Stimulated activated naive CD4-positive, alpha-beta T cell (primary cell): ENCODE measurements at places on chromosomes 7 and 10.

DNA sequence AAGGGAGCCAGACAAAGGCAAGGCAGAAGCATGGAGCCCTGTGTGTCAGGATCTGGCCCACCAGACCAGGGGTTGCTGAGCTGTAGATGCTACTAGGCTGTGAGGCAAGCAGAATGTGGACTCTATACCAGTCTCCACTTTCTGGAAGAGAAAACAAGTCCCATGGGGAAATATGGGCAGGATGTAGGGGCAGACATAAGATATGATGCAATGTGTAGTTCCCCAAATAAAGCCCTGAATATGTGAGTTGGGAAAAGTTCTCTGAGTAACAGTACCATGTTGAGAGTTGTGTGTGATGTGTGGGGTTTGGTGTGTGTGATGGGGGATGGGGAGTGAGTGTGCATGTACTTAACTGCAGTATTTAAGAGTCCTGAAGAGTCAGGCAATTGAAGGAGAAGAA lies 62.3 kb downstream of the NPSR1 start:
- DNase-seq = no peak

DNA sequence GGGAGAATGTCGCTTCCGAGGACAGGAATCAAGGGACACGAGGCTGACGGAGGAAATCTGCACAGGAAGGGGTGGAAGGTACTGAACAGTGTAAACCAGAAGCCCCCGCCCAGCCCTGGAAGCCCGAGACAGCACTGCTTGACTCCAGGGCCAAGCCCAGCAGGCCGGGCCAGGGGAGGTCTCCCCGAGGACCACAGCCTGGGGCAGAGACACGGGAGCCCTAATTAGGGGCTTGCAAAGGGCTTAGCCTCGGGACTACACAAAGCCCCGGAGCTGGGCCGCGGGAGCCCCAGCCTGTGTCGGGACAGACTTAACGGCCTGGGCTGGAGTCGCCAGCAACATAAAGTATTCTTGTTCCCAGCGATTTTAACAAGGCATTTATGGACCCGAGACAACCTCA lies 50.8 kb downstream of the OAT start:
- DNase-seq = no peak

- DNase-seq = no peak
Observed at GRCh38 chr10:119723624-119724023, 2.2 kb upstream of the INPP5F start.

GRCh38 chr10:62178568-62178967 lies 90.1 kb downstream of the RTKN2 start:
- DNase-seq = no peak

GRCh38 chr7:93432130-93432529 lies 142.4 kb downstream of the CALCR start:
- DNase-seq = no peak

DNA sequence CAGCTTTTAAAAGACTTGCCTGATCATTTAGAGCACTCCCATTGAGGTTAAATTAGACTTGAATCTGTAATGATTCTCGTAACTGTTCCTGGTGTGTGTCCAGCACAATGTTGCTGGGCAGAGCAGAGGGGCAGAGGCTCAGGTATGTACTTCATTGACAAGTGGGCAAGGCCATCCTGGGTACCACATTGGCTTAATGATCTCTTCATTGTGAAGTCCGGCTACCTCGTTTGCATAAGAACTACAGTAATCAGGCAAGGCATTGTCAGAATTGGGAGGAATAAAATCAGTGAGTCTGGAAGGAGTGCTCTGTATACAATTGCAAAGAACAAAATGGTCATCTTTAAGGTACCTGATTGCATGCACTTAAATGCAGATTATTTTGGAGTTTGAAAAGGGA lies 6.1 kb downstream of the RPS24 start:
- no peak for DNase-seq

DNA sequence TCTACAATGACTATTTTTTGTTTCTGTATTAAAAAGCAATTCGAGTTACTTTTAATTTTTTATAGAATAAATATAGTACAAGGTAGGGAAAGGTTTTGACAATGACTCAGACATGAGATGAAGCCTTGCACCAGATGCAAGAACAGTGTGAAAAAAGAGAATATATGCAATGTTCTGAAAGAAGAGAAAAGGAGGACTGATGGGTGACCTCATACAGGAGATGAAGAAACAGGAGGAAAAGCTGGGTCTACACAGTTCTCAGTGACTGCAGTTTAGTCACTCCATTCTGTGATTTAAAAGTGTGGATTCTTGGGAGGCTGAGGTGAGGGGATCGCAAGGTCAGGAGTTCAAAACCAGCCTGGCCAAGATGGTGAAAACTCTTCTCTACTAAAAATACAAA lies 38.3 kb upstream of the YAE1 start:
- DNase-seq = no peak

- no peak for DNase-seq
Observed at GRCh38 chr10:28980264-28980663, 302.9 kb downstream of the BAMBI start.
